Esophagus squamous epithelium (tissue), 5 donors: ENCODE measurements at places on chromosomes 2 and 18. TPM values are rescaled to one million over a fixed set of nuclear protein-coding genes. Genes with fewer than 3 reads are reported as not detected.

NOSTRIN gene
- 15.6 TPM for total RNA-seq

- no peak overlapping the region for H3K27ac ChIP-seq
- DNase-seq: no peak
- no peaks in the 10 kb centered on the region for H3K36me3 ChIP-seq
- no peaks in the 10 kb centered on the region for H3K27me3 ChIP-seq
Observed at GRCh38 chr2:150076281-150076680, 411.2 kb downstream of the RND3 start.

- H3K27me3 ChIP-seq: no peaks in the 10 kb centered on the region
- no peak overlapping the region for H3K27ac ChIP-seq
- H3K4me1 ChIP-seq: no peaks in the 10 kb centered on the region
- H3K36me3 ChIP-seq: no peaks in the 10 kb centered on the region
- no peak for DNase-seq
Observed at GRCh38 chr2:214747992-214748391, 61.5 kb downstream of the BARD1 start.

DNA sequence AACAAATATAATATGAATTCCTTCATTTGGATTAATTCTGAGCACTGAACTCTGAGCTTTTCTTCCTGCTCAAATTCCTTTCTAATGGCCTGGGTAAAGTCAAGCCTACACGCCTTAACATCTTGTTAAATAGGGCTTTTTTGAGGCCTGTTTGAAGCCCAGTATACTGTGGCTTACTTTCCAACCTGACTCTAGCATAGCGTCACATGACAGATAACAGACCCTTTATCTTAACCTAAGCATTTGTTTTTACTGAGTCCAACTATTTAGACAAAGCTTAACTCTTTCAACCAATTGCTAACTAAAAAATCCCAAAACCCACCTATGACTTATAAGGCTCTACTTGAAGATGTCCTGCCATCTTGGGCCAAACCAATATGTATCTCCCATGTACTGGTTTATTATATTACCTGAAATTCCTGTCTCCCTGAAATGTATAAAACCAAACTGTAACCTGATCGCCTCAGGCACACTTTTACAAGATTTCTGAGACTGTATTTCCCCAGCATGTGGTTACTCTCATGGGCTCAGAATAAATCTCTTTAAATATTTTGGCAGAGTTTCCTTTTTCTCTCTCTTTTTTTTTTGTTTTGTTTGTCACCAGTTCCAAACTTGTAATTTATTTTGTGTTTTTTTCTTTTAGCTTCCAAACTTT lies 271.1 kb upstream of the VWC2L start:
- no peaks in the 10 kb centered on the region for H3K27me3 ChIP-seq
- no peak for DNase-seq
- no peaks in the 10 kb centered on the region for H3K36me3 ChIP-seq
- H3K27ac ChIP-seq: no peak overlapping the region
- H3K4me1 ChIP-seq: no peaks in the 10 kb centered on the region

DNA sequence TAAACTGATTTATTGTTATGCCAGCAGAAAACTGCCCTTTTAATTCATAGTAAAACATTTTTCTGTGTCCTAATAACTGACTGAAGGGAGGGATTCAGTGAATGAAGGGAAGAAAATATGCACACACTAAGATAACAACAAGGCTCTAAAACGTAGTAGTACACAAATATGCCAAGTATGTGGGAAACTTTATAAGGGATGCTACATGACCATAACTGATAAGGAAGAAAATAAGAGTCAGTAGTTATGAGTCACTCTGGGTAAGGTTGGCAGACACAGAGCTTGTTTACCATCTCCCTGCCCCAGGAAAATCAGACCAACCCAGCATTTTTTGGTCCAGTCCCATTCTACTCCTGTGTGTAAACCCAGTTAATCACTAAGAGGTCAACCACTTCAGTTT lies 124.2 kb downstream of the RPRM start:
- no peak overlapping the region for H3K27ac ChIP-seq
- no peaks in the 10 kb centered on the region for H3K36me3 ChIP-seq
- H3K27me3 ChIP-seq: no peaks in the 10 kb centered on the region
- H3K4me3 ChIP-seq: no peak overlapping the region
- DNase-seq: no peak

CTAGE1 gene
- not detected for total RNA-seq

- H3K4me1 ChIP-seq: no peaks in the 10 kb centered on the region
- H3K27ac ChIP-seq: no peak overlapping the region
- H3K27me3 ChIP-seq: no peaks in the 10 kb centered on the region
- no peak for DNase-seq
- H3K4me3 ChIP-seq: no peak overlapping the region
Observed at GRCh38 chr2:208358758-208359631, 47.6 kb upstream of the PTH2R start.

POU3F3 gene
- not detected for total RNA-seq

LIMS4 gene
- 0.21 TPM for total RNA-seq

DNA sequence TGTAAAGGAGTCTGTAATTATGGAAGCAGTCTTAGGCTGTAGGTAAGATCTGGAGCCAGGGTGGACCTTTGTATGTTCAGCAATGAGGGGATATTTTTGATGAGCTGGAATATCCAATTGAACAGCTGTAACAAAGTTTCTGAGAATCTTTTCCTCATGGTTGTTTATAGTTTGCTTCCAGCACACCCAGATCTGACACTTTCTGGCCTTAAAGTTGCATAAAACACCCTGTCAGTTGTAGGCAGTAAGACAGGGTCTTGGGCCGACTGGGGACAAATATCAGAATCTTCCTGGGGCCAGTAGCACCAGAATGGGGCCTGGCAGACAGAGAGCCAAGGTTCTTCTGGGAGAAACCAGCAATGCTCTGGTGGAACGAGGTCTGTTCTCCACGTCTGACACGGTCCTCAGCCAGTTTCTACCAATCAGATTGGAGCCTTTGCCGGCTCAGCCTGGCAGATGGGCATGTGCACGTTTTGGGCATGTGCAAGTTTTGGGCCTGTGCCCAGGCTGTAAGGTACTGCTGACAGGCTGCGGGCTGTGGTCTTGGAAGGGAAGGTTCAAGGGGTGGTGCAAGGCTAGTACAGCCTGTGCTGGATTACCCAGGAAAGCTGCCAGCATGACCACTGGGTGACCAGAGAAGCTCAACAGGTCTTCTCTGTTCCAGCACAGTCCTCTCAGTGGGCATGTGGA lies 89.8 kb downstream of the PRKCE start:
- H3K27ac ChIP-seq: no peak overlapping the region
- H3K4me1 ChIP-seq: peaks cover 28% of the 10 kb centered on the region
- no peak overlapping the region for H3K4me3 ChIP-seq

GRCh38 chr18:77650799-77651385 lies 401.2 kb downstream of the GALR1 start:
- H3K36me3 ChIP-seq: no peaks in the 10 kb centered on the region
- DNase-seq: no peak
- no peak overlapping the region for H3K4me3 ChIP-seq
- H3K27ac ChIP-seq: no peak overlapping the region

DNA sequence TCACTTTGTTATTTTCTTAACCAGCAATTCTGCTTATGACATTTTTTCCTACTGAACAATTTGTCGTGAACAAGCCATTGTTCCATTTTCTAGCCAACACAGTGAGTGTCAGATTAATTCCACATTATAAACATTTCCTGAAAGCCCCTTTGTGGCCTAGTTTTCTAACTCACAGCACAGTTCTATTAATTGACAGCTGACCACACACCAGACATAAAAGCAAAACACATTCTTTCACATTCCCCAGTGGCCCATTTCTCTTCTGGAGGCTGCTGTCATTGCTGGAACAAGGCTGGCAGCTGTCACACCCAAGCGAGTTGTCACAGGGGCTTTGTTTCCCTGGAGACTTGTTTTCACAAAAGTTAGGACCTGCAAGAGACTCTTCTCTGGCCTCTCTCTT lies 50.7 kb downstream of the RNF152 start:
- H3K4me3 ChIP-seq: no peak overlapping the region
- no peaks in the 10 kb centered on the region for H3K36me3 ChIP-seq
- no peak for DNase-seq
- H3K4me1 ChIP-seq: peaks cover 8% of the 10 kb centered on the region
- H3K27ac ChIP-seq: peak overlapping the region; percentile 7

GRCh38 chr2:76567478-76567877 lies 856.8 kb upstream of the GCFC2 start:
- H3K4me3 ChIP-seq: no peak overlapping the region
- H3K36me3 ChIP-seq: no peaks in the 10 kb centered on the region
- no peaks in the 10 kb centered on the region for H3K27me3 ChIP-seq
- no peak for DNase-seq
- no peak overlapping the region for H3K27ac ChIP-seq

DNA sequence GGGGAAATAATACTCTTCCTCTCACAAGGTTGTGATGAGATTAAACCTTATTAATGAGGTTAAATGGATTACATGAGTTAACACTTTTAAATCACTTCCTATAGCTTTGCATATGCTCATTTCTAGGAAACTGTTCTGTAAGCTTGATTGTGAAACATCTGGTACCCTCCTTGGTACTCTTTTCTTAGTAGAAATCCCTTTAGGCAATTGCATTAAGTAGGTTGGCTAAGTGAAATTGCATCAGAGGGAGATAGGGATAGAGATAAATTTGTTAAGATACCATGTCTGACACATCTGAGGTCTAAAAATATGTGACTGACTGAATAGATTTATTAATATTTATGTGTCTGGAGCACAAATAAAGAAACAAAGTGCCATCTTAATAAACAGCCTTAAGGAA lies 275.9 kb upstream of the MAP2 start:
- no peaks in the 10 kb centered on the region for H3K4me1 ChIP-seq
- no peak overlapping the region for H3K4me3 ChIP-seq
- no peak for DNase-seq

GRCh38 chr2:162114271-162114670 lies 37.8 kb downstream of the GCG start:
- DNase-seq: no peak
- no peak overlapping the region for H3K4me3 ChIP-seq
- H3K4me1 ChIP-seq: peaks cover 37% of the 10 kb centered on the region

DNA sequence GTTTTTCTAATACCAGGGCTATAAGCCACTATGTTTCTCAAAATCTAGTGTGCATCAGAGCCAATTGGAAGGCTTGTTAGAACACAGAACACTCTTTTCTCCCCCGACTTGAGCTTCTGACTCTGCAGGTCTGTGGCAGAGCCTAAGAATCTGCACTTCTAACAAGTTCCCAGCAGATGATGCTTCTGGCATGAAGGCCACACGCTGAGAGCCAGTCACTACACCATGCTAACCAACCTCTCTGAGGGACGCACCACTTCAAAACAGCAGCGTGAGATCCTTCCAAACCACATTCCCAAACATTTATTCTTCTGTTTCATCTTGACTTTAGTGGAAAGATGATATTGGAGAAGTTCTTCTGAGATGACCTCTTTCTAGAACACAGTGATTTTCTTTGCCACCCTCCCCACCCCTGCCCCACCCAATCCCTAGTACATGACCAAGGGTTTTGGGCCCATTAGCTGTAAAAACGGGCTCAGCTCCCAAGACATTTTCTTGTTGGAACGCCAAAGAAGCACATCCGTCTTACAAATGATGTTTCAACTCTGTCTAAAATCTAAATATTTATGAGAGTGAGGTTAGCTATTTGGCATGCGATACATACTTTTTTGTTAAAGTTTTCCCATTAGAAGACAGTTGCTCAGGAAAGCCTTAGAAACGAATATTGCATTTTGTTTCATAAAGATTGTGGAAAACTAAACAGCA lies 391.9 kb downstream of the TMEM182 start:
- no peaks in the 10 kb centered on the region for H3K27me3 ChIP-seq
- no peaks in the 10 kb centered on the region for H3K36me3 ChIP-seq
- no peak overlapping the region for H3K27ac ChIP-seq
- H3K4me1 ChIP-seq: no peaks in the 10 kb centered on the region

XIRP2 gene
- total RNA-seq: not detected

DNA sequence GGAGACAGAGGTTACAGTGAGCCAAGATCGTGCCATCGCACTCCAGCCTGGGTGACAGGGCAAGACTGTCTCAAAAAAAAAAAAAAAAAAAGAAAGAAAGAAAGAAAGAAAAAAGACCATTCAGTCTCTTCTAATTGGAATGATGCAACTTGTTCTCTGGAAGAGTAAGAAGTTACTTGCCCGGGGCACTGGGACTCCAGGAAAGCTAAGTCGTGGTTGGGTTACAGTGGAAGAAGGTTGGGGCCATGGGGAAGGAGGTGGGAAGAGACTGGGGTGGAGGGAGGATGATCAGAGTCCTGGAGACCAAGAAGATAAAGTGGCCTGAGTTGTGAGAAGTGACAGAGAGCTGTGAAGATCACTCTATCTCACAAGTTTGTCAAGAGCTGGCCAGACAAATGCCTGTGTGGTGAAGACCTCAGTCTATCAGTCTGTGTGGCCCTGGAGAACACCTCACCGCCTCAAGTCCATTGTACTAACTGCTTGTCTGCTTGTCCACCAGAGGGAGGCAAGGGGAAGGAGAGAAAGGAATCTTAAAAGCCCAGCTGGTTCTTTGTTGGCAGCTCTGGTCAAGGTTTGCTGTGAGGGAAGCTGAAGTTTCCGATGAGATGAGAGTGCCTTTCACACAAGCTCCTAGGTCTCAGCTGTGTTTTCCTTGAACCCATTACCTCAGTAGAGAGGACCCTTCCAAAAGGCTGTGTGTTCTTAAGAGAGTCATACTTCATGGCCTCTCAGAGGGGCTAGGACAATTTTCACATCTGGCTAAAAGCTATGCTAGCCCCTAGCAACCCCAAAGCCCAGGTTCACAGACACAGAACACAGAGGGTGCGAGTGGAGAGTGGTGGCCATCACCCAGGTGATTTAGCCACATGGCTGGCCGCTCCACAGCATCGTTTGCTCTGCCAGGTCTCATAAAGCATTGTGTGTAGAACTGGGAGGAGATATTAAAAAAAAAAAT lies 72.0 kb upstream of the TMEM178A start:
- no peak for DNase-seq
- H3K36me3 ChIP-seq: no peaks in the 10 kb centered on the region
- H3K27me3 ChIP-seq: no peaks in the 10 kb centered on the region
- no peak overlapping the region for H3K4me3 ChIP-seq

DNA sequence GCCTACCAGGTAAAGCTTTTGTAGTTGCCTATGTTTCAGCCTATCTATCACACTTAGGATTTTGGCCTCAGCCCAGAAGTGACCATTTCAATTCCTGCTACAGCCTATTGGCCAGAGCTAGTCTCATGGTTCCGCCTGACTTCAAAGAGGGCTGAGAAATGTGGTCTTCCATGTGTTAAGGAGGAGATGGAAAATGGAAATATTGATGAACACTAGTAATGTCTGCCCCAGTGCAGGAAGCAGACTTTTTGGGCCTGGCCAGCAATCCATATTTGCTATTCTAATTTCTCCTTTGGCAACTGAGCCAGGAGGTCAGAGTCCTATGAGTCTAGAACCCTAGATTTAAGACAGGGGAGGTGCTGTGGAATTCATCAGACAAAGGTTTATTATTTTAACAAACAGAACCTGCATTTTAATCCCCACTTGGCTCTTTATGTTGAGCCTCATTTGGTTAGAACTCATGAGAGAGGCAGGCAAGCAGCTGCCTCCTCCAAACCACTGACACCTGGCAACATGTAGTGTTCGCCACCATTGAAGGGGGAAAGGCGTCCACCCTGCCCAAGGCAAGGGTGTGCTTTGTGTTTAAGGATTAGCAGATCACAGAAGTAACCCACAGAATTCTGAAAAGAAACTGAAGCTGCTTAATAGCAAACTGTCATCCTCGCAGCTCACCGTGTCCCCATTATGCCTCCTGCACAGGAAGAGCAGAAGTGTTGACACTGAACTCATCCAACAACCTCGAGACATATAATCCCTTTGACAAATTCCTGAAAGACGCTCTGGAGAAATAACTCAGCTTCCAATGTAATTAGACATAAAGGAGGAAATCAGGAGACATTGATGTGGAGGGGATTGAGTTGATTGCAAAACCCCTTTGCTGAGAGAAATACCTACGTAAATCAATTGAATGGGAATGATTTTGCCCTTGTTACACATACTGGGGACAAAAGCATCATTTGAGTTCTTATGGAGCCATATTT lies 47.7 kb upstream of the SCG2 start:
- H3K4me1 ChIP-seq: no peaks in the 10 kb centered on the region
- H3K27ac ChIP-seq: no peak overlapping the region
- no peaks in the 10 kb centered on the region for H3K27me3 ChIP-seq
- no peak for DNase-seq
- no peaks in the 10 kb centered on the region for H3K36me3 ChIP-seq
